ENCODE measurements at places on chromosomes 1 and 21.

DNA sequence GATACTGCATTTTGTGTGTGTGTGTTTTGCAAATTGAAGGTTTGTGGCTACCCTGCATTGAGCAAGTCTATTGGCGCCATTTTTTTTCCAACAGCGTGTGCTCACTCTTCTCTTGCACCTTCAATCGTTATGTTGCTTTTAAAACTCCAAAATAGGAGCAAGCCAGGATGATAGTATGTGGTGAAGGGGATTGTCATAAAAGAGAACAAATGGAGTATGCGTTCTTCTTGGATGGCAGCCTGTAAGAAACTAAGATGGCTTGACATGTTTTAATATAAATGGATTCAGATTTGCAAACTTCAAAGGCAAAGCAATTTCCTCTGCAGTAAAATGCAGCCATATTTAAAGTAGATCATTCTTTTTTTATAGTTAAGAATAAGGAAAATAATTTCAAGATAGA lies 43.2 kb upstream of the KCNK1 start:
- DNase-seq: no peak

GRCh38 chr1:91952187-91952586 lies 3.0 kb downstream of the BRDT start:
- DNase-seq: no peak

DNA sequence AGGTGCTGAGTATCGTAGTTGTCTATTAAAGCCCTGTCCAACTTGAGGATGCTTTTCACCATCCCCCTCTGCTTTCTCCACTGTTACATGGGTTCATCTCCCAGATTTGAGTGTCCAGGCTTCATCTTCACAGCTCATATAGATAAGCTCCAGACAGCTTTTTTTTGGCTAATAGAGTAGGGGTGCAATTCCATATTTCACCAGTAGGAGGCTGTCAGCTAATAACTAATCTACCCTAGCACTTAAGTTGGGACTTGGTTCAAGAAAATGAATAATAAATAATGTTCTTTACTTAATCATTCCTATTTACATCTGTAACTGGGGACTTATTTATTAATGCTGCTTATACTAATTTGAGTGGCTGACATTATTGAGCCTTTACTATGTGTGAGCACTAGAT lies 124.5 kb downstream of the IGSF21 start:
- no peak for DNase-seq

- DNase-seq: no peak
These were observed 39.3 kb upstream of the NLRP3 start for GRCh38 chr1:247376659-247377058.

DNA sequence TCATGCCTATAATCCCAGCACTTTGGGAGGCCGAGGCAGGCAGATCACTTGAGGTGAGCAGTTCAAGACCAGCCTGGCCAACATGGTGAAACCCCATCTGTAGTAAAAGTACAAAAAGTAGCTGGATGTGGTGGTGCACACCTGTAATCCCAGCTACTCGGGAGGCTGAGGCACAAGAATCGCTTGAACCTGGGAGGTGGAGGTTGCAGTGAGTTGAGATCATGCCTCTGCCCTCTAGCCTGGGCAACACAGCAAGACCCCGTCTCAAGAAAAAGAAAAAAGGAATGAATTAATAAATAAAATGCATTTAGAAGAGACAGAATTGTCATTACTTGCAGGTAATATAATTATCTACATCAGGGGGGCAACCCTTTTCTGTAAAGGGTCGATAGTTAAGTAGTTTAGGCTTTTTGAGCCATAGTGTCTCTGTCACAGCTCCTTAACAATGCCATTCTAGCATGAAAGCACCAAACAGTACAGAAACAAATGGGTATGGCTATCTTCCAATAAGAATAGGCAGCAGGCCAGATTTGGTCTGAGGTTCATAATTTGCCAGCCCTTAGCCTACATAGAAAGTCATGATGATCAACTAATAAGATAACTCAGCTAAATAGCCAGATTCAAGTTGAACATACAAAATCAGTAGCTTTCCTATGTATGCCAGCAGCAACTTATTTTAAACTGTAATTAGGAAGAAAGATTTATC lies 56.8 kb downstream of the RPRD2 start:
- peak; percentile 60 for DNase-seq

Data from NCI-H446 treated with DMSO at 0.1 percent for 48 hours (cell line).